ENCODE measurements at places on chromosomes 7 and 10. TPM values are rescaled to one million over a fixed set of nuclear protein-coding genes. Genes with fewer than 3 reads are reported as not detected.

The CUZD1 gene
- total RNA-seq = 1.6 TPM

The HECW1 gene
- total RNA-seq = not detected

The MALRD1 gene
- not detected for total RNA-seq

The SRRM3 gene
- not detected for total RNA-seq
